NCI-H2081 (cell line): ENCODE measurements at places on chromosomes 4 and X.
A peak's percentile ranks its signal among the peaks of the same experiment; 100 is the strongest.

DNA sequence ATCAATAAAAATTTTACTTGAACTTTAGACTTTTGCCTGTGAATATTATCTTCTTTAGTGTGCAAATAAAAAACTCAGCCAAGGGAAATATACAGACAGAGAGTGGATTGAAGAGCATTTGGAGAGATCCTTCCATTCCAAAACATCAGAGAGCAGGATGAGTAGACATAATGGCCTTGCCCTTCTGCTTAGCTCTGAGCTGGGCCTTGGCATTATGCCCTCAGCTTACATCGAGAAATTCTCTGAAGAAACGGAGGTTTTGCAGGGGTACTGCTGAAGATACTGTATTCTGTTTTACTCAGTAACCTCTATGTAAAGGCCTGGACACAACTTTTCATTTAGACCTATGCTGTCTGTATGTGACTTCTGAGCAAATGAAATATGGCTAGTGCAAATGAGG is 317.4 kb downstream of the STIM2 start:
- peak; percentile 17 for DNase-seq

- DNase-seq = no peak
Measured at GRCh38 chr4:152990471-152991131, 54.5 kb downstream of the FHDC1 start.

DNA sequence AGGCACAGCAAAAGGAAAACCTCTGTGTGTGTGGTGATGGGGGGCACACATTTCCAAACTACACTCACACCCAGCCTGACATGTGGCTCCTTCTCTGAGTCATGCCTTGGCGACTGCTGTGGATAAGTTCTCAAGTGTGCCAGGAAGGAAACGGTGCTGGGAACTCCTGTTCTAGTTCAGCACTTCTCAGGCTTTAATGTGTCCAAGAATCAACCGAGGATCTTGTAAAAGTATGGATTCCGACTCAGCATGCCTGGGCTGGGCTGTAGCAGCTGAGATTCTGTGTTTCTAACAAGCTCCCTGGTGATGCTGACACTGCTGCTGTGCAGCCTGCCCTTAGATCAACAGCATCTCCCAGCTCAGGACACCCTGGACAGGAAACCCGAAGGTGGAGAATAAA is 20.2 kb downstream of the CLNK start:
- peak; percentile 37 for DNase-seq

DNA sequence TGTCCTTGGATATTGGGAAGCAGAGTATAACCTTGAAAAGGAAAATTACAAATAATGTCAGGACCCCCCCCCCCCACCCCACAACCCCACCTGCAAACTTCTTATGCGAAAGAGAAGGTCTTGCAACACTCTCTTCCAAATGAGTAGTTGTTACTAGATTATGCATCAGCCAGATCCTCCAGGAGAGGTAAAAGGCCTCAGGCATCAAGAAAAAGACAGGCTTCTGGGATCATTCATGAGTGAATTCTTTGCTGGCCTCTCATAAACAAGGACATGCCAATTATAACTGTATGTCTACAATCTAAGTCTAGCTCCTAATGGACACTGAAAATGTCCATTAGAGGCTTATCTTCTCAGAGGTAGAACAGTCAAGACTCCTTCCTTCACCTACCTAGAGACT is 1443.3 kb downstream of the RAPGEF2 start:
- no peak for DNase-seq

- DNase-seq = no peak
Measured at GRCh38 chr4:80228460-80228859, 31.2 kb downstream of the PRDM8 start.

DNA sequence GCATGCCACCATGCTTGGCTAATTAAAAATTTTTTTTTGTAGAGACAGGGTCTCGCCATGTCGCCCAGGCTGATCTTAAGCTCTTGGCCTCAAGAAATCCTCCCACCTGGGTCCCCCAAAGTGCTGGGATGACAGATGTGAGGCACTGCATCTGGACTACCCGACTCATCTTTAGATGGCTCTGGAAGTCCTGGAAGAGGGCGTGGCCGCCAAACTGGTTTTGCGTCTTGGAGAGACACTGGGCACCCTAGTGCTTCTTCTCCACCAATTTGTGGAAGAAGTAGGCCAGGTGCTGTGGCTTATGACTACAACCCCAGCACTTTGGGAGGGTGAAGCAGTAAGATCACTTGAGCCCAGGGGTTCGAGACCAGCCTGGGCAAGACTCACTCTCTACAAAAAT is 47.6 kb downstream of the HOPX start:
- DNase-seq = no peak
